ENCODE measurements at places on chromosomes 1 and 21.

- peak; percentile 8 for DNase-seq
Observed at GRCh38 chr1:245105815-245106410, 48.9 kb upstream of the KIF26B start.

DNA sequence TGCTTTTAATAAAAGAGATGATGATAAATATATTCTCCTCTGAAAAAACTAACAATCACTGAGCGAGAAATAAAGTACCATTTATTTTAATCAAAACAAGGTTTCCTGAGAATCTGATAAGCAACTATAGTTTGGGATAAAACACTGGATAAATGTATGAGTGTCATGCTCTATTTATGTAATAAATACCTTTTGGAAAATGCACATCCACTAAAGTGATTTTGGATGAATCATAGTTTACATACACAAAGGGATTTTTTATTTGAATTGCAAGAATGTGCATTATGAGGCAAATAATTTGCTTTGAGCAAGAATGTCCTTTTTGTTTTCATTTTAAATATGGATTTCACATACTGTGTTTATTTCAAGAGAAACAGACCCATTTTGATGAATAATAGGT lies 1483.5 kb downstream of the MRPL39 start:
- DNase-seq: no peak

GRCh38 chr1:54542120-54542961 lies 5.7 kb upstream of the ACOT11 start:
- DNase-seq: peak; percentile 74

DNA sequence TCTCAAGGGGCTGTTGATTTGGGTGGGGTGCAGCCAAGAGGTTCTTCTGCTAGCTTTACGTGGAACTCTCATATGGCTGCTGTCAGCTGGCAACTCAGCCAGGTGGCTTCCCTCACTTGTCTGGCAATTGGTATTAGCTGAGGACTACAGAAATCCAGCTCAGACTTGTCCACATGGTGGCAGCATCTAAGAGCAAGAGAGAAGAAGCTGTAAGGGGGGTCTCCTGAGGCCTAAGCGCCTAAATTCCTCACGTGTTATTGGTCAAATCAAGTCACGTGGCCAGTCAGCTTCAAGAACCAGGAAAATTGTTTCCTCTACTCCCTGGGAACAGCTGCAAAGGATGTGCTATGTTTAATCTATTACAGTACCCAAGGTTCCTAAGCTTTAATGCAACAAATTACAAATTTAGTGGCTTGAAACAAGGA lies 4.2 kb upstream of the DYRK3 start:
- DNase-seq: peak; percentile 67
